Hepatocyte (in vitro differentiated cells): ENCODE measurements at places on chromosomes 16 and 17. TPM values are rescaled to one million over a fixed set of nuclear protein-coding genes. Genes with fewer than 3 reads are reported as not detected.

The TEDC2 gene
- total RNA-seq: 6.2 and 7.6 TPM in 2 replicates

The KRT24 gene
- 0.92 and 1.5 TPM in 2 replicates for total RNA-seq

The CCDC144A gene
- 0.48 and 0.50 TPM in 2 replicates for total RNA-seq

The IKZF3 gene
- under 0.01 TPM in 1 of 2 replicates, not detected in the other for total RNA-seq

The CCL5 gene
- total RNA-seq: 0.72 and 1.4 TPM in 2 replicates

The STX1B gene
- total RNA-seq: 0.87 and 1.6 TPM in 2 replicates

The MYH2 gene
- total RNA-seq: not detected in 2 replicates

The WFDC1 gene
- 12.9 and 14.0 TPM in 2 replicates for total RNA-seq

The FZD2 gene
- 19.9 and 22.9 TPM in 2 replicates for total RNA-seq

The SMIM36 gene
- not detected in 2 replicates for total RNA-seq

The ADAM11 gene
- 0.28 and 0.90 TPM in 2 replicates for total RNA-seq

The TBC1D3H gene
- total RNA-seq: not detected in 2 replicates

The CX3CL1 gene
- 8.5 and 9.4 TPM in 2 replicates for total RNA-seq

The CCL18 gene
- 1.5 and 3.6 TPM in 2 replicates for total RNA-seq

The RILP gene
- total RNA-seq: 10.3 and 13.7 TPM in 2 replicates

The CD300C gene
- 0.43 TPM in 1 of 2 replicates, not detected in the other for total RNA-seq

The PRCD gene
- total RNA-seq: 2.0 and 2.7 TPM in 2 replicates

The FBXW10B gene
- 0.68 and 1.3 TPM in 2 replicates for total RNA-seq

The LPCAT2 gene
- 9.5 and 13.9 TPM in 2 replicates for total RNA-seq

The NT5M gene
- 2.6 and 3.4 TPM in 2 replicates for total RNA-seq

The FOXL1 gene
- total RNA-seq: 2.0 and 3.1 TPM in 2 replicates

The MYO15A gene
- total RNA-seq: 1.2 and 2.4 TPM in 2 replicates

The TLCD1 gene
- 12.5 and 14.6 TPM in 2 replicates for total RNA-seq

The NPIPB2 gene
- 5.5 and 5.8 TPM in 2 replicates for total RNA-seq

The SDR42E1 gene
- total RNA-seq: not detected in 2 replicates

The HOXB1 gene
- not detected in 2 replicates for total RNA-seq

The FBXO39 gene
- not detected in 2 replicates for total RNA-seq

The SPECC1 gene
- 45.1 and 57.5 TPM in 2 replicates for total RNA-seq

The CFAP97D1 gene
- 0.10 TPM in 1 of 2 replicates, not detected in the other for total RNA-seq
